Occipital lobe (tissue), 3 donors: ENCODE measurements at places on chromosomes 13 and 19. TPM values are rescaled to one million over a fixed set of nuclear protein-coding genes. Genes with fewer than 3 reads are reported as not detected.

UBA52 gene
- 530 TPM for total RNA-seq

METTL21C gene
- total RNA-seq: not detected

CRB3 gene
- not detected for total RNA-seq

TEX26 gene
- total RNA-seq: 2.3 TPM

GRCh38 chr13:42189061-42189460 is 82.9 kb upstream of the AKAP11 start:
- DNase-seq: no peak

DNA sequence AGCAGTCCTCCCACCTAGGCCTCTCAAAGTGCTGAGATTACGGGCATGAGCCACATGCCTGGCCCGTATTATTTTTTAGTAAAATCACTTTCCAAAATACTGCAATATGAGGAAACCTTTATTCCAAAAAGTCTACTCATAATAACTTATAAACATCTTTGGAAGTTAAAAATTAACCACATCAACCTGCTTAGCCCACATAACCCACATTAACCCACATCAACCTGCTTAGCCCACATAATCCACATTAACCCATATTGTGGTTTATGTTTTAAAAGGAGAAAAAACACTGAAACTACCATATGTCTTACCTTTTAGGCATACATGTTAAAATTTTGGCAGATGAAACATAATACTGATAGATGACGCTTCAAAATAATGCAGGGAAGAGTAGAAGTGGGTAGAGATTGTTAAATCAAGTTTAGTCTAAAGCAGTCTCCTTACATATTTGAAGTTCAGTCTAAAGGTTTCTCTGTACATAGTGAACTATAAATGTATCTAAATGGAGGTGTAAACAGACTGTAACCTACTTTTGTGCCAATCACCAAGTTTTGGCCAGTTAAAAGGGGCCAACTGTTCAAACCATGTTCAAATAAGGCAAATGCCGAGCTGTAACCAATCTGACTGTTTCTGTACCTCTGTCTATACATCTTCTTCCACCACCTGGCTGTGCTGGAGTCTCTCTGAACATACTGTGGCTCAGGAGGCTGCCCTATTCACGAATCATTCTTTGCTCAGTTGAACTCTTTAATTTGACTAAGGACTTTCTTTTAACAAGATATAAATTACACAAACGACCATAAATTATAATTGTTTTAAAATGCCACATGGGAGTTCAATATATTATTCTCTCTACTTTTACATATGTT is 14.5 kb downstream of the KPNA3 start:
- no peak for DNase-seq

DNA sequence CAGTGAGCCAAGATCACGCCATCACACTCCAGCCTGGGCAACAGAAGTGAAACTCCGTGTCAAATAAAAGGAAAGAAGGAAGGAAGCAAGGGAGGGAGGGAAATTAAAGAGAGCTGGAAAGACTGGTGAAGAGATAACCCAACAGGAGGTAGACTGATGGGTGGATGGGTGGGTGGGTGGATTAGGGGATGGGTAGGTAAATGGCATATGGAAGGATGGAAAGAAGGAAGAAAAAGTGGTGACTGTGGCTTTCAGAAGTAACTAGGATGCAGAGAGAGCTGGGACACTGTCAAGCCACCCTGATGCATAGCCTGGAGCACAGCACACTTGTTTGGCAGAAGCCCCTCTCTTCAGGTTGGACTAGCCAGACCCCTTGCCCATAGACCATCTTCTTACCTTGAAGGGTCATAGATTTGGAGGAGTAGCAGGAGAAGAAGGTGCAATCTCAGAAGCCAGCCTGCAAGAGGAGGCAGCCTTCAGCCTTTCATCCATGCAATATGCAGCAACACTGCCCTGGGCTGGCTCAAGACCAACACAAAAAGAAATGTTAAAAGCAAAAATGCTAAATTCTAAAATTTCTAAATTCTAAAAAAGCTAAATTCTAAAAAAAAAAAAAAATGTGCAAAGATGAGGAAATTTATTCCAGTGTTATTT is 5.1 kb downstream of the IQCN start:
- DNase-seq: no peak
